CD4-positive, alpha-beta T cell treated with Interleukin-17A for 1 hour (primary cell): ENCODE measurements at places on chromosomes 2 and 18.

DNA sequence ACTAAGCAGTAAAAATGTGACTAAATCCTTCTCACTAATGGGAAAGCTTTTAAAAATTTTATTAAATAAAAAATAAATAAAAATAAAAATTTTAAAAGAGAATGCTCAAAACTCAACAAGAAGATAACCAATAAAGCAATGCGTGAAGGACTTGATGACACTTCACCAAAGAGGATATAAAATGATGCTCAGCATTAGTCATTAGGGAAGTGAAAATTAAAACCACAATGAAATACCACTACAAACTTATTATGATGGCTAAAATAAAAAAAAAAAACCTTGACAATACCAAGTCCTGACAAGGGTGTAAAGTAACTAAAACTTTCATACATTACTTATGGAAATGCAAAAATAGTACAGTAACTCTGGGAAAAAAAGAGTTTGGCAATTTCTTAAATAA, 3.3 kb upstream of the WDR75 start:
- no peak for DNase-seq

DNA sequence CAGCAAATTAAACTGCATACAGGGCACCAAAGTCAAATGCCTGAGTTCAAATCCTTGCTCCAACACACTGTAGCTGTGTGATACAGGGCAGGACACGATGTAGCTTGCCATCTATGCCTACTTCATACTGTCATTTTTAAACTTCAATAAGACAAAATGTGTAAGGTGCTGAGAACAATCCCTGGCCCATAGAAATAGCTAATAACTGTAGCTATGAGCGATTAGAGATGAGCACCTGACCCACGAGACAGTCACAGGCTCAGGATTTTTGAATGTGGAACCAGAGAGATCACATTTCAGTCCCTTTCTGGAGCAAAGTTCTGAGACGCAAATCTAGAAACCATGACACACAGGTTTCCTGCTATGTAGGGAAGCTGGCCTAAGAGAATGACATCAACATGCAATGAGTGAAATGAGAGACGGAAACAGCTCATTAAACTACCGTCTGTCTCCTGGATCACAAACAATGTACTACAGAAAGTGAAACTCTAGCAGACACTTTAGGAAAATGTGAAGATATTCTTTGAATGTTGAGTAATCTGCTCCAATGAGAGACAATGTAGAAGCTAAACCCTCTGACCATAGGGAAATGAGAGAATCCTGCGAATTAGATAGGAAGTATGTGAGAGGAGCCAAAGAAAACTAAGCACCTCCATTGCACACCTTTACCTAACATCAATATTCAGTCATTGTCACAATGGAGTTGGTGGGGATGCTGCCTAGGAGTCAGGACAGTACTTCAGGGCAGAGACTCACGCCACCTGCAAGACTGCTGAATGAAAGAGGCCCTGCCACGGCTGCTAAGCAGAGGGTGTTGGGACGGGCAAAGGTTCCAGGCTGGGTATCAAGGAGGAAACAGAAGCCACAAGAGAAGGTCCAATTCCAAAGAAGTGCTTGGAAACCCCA, 25.5 kb downstream of the B4GALT6 start:
- peak; percentile 8 for DNase-seq

DNA sequence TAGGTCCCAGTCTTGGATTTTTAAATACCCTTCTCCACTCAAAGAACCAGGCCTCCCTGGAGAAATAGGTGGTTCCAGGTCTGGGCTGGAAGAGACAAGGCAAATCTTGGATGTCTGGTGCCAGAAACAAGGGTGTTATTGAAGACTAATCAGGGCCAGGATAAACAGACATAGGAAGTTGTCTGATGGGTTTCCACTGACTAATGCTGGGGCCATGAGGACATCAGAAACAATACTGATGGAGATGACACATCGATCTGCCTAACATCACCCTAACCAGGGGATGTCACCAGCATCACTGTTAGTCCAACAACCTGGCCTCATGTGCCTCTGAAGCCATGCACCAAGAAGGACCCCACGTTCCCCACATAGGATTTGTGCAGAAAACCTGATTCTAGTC, 42.5 kb upstream of the GLI2 start:
- DNase-seq = no peak

- DNase-seq = no peak
Measured at GRCh38 chr2:144140891-144141290, 379.0 kb downstream of the ZEB2 start.

GRCh38 chr2:226649871-226650660, 149.6 kb downstream of the IRS1 start:
- peak; percentile 46 for DNase-seq

DNA sequence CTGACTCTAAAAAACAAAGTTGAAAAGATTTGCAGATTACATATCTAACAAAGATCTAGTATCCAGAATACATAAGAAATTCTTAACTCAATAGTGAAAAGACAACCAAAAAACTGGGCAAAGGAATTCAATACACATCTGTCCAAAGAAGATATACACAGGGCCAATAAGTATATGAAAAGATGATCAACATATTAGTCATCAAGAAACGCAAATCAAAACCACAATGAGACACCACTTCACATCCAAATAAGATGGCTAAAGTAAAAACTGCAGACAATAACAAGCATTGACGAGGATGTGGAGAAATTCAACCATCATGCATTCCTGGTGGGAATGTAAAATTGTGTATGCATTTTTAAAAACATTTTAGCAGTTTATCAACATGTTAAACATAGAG, 256.0 kb downstream of the EIPR1 start:
- no peak for DNase-seq

- no peak for DNase-seq
Measured at GRCh38 chr2:38583994-38584393, 18.7 kb downstream of the HNRNPLL start.

DNA sequence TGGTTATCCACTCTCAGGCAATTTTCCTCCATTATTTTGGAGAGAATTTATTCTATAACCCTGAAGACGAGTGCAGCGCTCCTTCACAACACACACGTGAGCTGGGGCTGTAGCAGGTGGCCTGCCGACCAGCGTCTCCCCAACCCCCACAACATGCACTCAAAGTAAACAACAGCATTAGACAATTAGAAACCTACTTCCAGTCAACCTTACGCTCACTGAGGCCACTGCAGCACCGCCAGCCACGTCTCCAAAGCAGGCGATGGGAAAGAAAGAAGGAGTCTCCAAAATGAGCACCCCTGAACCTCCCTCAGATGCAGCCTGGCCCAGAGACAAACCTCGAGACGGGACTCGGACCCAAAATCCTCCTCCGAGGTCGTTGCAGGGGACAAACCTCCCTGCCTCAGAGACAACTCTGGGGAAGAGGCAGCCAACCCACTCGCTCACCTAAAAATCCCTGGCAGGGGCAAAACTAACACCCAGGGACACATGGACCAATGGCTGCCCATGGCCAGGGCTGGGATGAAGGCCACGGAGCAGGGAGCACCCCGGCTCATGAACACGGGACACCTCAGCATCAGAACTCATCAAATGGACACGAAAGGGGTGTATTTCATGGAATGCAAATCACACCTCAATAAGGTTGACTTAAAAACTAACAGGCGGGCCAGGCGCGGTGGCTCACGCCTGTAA, 2.6 kb downstream of the SLC66A2 start:
- DNase-seq = no peak

DNA sequence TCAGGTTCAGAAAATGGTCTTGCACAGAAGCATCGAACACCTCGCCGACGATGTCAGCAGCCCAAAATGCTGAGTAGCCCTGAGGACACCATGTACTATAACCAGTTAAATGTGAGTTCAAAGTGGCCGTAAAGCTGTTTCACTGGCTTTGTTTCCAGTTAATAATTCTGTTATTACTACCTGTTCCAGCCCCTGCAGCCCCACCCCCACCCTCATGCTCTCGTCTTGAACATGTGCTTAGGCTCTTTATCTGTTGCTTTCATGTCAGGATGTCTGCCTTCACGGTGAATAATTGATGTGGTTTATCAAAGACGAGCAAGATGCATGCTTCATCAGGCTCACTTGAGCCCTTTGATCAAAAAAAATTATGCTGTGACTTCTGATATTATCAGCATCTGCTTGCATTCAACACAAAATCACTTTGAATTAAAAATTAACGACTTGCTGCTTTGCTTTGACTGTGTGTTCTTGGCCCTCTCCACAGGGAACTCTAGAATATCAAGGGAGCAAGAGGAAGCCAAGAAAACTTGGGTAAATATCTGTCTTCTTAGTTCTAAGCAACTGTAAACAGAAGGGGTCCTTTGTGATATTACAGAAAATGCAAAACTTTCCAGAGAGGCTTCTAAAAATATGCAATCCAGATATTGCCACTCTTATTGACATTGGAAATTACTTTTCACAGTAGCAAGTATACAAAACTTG, 63.4 kb upstream of the SP5 start:
- DNase-seq = peak; percentile 78

DNA sequence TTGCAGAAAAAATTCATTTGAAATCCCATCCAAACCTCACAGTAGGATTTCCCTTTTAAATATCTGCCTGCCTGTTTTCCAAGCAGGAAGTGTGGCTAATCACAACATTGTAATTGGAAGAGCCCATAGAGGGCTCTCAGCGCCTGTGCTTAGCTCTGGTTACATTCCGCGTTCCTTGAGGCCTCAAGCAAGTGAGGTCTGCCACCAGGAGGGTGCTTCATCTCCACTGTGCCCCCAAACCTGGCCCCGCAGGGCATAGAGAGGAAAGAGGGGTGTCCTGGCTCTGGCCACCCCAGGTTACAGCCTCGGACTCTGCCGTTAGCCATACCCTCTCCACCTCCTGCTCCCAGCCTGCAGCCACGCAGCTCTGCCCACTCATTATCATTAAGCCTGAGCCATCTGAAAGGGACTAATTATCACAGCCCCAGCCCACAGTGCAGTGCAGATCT, 214.8 kb downstream of the SP3 start:
- no peak for DNase-seq

- DNase-seq = no peak
Measured at GRCh38 chr2:178412047-178412446, 38.9 kb downstream of the PRKRA start.

- DNase-seq = peak; percentile 77
Measured at GRCh38 chr2:237474931-237475703, 11.9 kb upstream of the MLPH start.

DNA sequence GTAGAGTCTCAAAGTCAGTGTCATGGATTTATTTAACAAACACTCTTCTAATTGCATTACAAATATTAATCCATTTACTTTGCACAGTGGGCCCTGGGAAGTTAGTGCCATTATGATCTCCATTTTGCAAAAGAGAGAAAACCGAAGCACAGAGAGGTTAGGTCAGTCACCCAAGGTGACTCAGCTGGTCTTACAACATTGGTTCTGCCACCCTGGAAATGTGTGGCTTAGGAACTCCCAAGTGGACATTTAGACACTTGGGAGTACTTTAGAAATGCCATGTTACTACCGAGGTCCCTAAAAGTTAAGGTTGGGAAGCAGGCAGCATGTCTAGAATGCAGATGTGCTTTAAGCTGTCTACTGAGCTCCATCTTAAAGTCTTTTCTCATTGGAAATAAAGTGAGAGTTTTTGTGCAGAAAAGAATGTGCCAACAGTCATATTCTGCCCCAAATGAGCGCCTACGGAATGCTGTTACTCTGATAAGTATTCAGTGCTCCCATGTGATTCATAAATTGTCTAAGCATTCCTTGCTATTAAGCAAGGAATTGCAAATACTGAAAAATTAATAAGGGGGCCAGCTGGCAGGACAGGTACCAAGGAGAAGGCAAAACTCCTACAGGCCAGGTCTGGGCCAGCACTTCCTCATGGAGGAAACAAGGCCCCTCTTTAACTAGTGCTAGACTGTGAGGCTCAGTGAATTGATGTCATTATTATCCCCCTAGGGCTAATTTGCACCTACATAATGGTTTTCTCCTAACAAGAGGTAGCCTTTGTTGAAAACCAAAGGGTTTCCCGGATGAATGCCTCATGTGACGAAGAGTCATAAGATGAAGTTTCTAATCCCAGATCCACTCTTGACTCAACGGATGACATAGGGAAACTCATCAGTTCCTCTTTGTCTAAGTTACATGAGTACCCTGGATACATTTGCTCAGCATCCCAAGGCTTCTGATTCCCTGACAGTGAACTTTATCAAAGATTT, 16.3 kb downstream of the NRP2 start:
- no peak for DNase-seq

DNA sequence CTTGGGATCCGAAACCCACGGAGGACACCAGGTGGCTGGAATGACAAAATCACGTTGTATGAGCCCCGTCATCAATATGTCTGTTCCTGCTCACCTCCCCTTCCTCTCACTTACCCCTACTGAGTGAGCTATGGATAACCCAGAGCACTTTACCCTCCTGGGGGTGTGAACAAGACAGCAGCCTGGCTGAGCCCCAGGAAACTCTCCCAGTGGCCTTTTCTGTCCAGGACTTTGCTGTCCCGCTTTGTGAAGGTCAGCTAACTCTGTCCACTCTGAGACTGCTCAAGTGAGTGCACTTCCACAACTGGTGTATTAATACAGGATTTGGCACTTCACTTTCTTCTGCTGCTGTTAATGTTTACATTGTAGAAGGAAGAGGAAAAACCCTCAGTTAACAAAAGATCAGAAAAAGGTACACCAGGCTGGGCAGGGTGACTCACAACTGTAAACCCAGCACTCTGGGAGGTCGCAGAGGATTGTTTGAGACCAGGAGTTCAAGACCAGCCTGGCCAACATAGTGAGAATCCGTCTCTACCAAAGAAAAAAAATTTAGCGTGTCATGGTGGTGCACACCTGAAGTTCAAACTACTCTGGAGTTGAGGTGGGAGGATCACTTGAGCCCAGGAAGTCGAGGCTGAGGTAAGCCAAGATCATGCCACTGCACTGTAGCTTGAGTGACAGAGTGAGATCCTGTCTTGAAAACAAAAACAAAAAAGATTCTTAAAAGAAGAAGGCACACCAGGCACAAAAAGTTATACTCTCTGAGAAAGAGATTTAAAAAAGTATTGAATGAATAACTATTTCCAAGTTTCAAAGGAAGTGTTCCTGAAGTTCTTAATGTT, 90.3 kb downstream of the CLHC1 start:
- DNase-seq = no peak

DNA sequence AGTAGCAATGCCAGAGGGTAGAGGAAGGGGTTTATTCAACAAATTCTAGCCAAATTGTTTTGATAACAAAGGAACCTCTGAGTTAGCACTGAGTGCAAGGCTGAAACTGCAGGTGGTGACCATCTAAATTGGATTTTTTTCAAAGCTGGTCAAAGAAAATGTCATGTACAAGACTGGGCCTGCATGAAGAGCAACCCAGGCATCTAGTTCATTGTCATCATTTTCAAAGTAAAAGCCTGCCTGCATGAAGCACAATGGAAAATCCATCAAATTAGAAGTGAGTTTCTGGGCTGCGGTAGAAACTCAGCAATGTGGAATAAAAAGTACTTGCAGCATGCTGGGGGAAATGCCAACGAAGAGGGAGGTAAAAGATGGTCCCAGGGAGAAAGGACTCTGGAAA, 80.8 kb upstream of the PPP1CB start:
- DNase-seq = no peak

- no peak for DNase-seq
Measured at GRCh38 chr2:150154308-150154797, 333.1 kb downstream of the RND3 start.

- DNase-seq = no peak
Measured at GRCh38 chr18:33495278-33495677, 54.8 kb upstream of the CCDC178 start.
